ENCODE measurements at places on chromosomes 6 and 20.
A peak's percentile ranks its signal among the peaks of the same experiment; 100 is the strongest.

DNA sequence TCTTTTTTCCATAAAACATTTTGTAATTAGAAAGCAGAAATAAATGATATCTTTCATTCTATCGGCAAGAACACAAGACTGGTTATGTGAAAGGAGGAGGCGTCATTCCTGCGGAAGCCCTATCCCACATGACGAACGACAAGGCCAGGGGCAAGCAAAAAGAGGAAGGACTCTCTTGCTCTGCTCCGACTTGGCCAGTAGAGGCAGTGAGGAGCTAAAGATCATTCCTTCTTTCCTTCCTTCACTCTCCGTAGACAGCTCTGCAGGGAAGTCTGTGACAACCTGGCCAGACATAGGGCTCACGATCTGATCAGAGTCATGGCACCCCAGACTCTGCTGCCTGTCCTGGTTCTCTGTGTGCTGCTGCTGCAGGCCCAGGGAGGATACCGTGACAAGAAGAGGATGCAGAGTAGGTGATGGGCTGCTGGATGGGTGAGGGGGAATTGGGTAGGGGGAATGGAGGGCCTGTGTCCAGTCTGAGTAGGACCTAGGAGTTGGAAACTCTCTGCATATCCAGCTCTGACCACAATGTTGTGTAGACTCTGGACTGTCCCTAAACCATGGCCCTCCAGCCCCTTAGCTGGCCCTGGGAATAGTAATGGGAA is at the start of gene WFDC10A:
Gene WFDC10A, plus strand, starts transcription at position 244 of the 605 bp plus-strand sequence. Its CDS starts 75 bp downstream, at position 319.
- ATAC-seq = peak; percentile 79

DNA sequence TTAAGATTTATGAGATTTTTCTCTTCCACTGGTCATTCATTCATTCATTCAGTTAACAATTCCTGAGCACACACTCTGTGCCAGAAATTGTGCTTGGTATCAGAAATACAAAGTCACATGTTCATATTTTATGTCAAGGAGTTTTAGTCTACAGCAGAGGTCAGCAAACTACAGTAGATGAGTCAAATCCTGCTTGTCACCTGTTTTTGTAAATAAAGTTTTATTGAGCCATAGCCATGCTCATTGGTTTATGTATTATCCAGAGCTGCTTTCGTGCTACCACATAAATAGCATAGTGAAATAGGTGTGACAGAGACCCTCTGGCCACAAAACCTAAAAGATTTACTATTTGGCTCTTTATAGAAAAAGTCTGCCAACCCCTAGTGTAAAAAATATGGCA is 46.8 kb downstream of the THEMIS start:
- no peak for ATAC-seq

GRCh38 chr6:166381733-166382499 is 824 bp downstream of the MPC1 start:
- ATAC-seq = peak; percentile 47

DNA sequence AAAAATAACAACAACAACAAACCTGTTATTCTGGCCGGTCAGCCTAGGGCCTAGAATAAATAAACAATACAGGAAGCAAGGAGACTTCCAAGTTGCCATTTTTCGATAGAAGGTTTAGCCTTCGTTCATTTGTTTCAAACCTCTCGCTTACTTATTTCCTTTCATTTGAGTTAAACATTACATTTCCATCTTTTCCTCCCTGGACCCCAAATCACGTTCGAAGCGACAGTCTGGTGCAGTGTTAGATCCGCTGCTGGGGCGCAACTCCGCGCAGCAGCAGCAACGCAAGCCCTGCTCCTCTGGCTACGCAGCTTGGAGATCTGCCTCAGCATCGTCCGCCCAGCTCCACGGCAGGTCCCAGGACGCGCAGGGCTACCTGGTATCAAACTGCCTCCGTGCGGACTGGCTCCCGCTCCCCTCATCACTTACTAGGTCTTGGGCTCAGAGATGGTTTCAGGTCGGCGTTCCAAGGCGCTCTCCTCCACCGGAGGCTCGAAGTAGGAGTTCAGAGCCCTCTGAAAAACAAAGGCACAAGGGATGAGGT is 530 bp downstream of the TDP2 start:
- peak; percentile 59 for ATAC-seq

GRCh38 chr6:128493877-128494276 is 26.5 kb downstream of the PTPRK start:
- ATAC-seq = no peak

- no peak for ATAC-seq
These were observed 211.9 kb downstream of the PREX1 start for GRCh38 chr20:48615871-48616270.

GRCh38 chr20:53837126-53837826 is 233.1 kb downstream of the BCAS1 start:
- ATAC-seq = no peak

- peak; percentile 17 for ATAC-seq
These were observed 56.8 kb downstream of the SNX9 start for GRCh38 chr6:157879873-157880254.

DNA sequence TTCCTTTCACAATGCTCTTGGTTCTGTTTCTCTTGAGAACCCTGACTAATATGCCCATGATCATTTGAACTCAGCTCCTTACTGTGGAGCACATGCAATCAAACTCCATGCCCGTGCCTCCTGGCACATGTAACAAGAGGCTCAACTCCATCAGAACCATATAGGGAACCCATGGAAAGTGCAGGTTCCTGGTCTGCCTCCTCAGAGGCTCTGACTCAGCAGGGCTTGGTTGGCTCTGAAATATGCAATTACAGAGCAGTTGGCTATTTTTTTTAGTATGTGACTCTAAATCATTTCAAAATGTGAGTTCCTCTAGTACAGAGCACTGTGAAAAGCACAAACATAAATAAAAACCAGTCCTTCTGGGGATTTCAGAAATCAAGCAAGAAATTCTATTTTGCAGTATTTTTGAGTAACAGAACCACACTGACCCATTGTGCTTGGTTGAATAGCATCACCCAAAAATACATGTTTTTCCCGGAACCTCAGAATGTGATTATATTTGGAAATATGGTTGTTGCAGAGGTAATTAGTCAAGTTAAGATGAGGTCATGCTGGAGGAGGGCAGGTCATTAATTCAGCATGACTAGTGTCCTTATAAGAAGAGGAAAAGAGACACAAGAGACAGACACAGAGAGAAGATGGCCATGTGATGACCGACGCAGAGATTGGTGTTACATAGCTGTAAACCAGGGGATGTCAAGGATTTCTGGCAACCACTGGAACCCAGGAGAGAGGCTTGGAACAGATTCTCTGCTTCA is 13.2 kb upstream of the MAP3K4 start:
- ATAC-seq = no peak

DNA sequence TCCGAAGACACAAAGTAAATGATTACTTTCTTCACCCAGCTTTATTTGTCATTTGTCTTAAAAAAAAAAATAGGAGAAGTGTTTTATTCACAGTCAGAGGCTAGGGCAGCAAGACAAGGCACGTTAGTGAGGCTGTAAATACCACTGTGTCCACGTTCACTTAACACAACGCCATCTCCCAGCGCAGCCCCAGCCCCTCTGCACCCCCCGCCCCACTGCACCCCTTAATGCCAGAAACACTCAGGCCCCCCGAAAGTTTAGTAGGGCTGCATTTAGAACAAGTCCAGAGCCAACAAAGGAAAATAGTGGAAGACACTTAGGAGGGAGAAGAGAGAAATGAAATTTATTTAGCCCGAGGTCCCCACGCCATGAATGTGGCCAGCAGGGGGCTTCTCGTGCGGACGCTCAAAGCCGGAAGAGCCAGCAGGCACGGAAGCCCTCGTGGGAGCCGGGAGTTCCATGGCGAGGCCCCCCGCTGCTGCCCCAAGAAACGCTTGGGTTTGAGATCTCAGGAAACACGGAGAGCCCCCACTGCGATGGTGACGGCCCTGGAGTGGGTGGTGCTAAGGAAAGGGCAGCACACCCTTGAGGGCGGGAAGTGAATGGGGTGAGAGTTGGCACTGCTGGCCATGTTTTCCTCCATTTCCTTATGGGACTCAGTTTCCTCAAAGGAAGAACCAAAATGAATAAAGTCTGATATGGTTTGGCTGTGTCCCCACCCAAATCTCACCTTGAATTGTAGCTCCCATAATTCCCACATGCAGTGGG is 50.2 kb downstream of the IYD start:
- peak; percentile 42 for ATAC-seq

GRCh38 chr6:16196984-16197546 is 41.3 kb upstream of the GMPR start:
- no peak for ATAC-seq

GRCh38 chr6:155646443-155646842 is 190.8 kb upstream of the NOX3 start:
- no peak for ATAC-seq

DNA sequence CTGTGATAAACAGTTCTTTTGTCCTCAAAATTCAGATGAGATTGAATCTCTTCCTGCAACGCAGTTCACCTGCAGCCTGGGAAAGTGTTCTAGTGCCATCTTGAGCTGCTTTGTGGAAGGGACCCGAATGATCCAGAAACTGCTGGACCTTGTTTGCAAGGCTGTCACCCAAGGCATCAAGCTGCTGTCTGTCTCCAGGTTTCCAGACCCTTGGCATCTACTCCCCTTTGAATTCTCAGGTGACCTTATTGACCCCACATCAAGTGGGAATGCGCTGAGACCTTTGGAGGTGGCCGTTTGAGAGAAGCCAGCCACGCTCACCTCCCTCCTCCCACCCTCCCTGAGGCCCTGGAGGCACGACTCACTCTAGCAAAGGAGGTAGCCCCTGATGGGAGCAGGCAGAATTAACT is 112.5 kb downstream of the EDN3 start:
- ATAC-seq = no peak

DNA sequence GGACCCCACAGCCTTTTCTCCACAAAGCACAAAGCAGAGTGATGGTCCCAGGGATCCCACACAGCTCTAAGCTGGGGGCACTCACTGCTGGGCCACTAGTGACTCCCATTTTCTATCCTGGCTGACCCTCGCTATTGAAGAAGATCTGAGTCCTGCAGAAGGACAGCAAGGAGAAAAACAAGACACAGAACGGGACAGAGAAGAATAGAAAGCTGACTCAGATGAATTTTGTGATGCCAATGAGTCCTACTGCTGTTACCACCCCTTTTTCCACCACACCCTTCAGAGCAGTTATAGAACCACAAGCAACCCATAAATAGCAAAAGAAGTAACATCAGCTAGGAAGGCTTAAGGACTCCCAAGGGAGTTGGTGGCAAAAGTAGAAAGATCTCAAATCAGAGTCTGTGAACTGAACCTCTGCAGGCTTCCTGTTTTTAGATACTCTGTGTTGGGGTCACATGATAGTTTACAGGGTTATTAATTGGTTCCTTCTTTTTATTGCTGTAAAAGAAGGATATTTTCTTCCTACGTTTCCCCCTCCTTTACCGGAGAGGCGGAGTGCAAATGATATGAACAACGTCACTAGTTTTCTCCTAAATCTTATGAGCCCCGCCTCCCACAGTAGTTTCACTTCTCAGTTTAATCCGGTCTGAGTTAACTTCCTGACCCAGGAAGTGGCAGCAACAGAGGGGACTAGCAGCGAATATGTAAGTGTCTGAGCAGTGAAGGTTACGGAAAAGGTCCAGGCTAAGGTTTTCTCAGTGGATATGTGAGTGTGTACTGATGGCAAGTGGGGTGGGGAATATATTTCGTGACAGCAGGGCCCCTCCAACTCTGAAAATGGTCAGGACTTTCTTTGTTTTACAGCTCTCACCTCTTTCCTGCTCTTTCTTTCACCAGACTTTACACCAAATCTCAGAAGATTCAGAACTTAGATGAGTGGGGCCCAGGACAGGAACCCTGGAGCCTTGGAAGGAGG is at the start of gene TRIM38:
Gene TRIM38, plus strand, starts transcription at position 654 of the 979 bp plus-strand sequence. CDS start 3,721 bp downstream, outside the sequence.
- peak; percentile 63 for ATAC-seq

DNA sequence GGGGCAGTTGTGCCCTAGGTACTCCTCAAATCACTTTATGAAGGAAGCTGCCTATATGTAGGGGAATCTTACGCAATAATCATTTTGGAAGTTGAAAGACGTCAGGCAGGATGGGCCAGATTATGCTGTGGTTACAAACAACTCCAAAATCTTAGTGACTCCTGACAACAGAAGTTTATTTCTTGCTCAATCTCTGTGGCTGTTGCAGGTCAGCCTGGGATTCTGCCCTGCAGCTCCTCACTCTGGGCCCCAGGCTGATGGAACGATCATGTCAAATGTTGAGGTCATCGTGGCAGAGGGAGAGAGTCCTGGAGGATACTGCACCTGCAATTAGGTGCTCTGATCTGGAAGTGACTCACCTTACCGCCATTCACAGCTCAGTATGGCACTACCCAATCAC is 88.4 kb downstream of the ZDHHC14 start:
- no peak for ATAC-seq

DNA sequence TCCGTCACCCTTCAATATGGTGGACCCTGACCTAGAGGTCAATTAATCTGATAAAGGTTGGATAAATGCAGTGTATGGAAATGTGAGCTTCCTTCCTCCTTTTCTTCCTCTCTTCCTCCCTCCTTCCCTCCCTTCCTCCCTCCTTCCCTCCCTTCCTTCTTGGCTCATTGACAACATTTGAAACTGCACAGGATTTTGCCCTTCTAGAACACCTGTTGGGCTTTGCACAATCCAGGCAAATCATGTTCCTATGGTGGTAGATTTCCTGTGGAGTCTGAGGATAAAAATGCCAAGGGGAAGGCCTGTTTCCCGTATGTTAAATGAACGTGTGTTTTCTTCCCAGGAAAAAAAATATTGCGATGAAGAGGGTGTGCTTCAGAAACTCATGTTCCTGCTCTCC is 642.8 kb downstream of the EPM2A start:
- ATAC-seq = no peak

GRCh38 chr6:153720732-153721131 is 318.3 kb upstream of the OPRM1 start:
- no peak for ATAC-seq

- ATAC-seq = no peak
These were observed 38.8 kb downstream of the SESN1 start for GRCh38 chr6:109055771-109056235.

- no peak for ATAC-seq
These were observed 17.9 kb downstream of the TGM2 start for GRCh38 chr20:38147163-38147562.

DNA sequence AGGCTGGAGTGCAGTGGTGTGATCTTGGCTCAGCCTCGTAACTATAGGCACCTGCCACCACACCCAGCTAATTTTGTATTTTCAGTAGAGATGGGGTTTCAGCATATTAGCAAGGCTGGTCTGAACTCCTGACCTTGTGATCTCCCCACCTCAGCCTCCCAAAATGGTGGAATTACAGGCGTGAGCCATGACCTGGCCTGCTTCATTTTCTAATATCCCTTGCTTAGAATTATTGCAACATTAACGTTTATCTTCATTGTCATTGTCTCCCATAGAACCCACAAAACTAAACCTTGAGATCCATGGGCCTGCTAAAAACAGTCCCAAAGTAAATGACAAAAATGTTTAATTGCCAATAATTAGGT is 6.1 kb downstream of the EEF1A1 start:
- no peak for ATAC-seq
